GM04504 (cell line): ENCODE measurements at places on chromosomes 7 and 10.

DNA sequence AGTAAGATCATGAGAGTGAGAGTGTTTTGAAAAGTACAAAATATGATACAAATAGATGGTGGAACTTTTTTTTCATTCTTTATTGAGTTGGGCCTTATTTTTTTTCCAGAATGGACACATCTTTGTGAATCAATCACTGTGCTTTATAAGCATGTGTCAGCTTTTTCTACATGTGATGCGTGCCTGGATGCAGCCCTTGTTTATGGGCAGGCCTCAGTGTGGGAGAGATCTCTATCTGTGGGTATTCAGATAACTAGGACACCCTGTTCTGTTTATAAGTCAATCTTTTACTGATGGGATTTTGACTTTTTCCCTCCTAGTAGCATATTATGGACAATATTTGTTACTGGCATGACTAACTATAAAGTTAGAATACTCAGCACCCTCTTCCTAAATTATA, 42.9 kb upstream of the IKZF1 start:
- no peak for DNase-seq

- DNase-seq = no peak
Measured at GRCh38 chr10:102527546-102527945, 23.8 kb downstream of the SUFU start.

GRCh38 chr7:101299511-101300464, 21.8 kb downstream of the IFT22 start:
- DNase-seq = no peak

GRCh38 chr10:117955176-117955575, 91.6 kb downstream of the RAB11FIP2 start:
- DNase-seq = no peak

DNA sequence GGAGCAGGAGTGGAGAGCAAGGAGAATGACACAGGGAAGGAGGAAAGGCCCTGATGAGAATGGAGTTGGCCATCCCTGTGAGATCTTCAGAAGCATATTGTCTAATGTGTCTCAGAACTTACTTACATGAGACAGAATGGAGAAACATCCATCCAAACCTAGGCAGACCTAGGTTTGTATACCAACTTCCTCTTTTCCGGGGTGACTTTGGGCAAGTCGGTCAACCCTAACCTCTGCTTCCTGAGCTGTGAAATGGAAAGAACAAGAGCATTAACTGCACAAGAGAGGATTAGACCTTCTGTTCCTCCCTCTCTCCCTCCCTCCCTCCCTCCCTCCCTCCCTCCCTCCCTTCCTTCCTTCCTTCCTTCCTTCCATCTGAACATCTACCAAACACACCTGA, 4.5 kb downstream of the GHRHR start:
- no peak for DNase-seq

GRCh38 chr10:88313878-88314277, 269.2 kb downstream of the RNLS start:
- no peak for DNase-seq

- DNase-seq = no peak
Measured at GRCh38 chr10:82313401-82313800, 438.4 kb downstream of the NRG3 start.

DNA sequence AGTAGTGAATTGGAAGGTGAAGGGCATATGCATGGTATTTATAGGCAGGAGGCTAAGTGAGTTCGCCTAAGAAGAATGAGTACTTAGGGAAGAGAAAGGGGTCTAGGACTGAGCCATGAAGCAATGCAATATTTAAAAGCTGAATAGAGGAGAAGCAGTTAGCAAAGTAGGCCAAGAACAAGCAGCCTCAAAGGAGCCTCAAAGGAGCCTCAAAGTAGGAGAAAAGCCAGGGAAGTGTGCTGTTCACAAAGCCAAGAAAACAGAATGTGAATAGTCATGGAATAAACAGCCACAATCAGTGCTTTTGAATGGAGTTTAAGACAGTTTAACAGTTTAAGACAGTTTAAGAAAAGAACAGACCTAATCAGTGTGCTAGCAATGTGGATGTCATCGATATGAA, 762.0 kb downstream of the SORCS1 start:
- DNase-seq = no peak

- DNase-seq = no peak
Measured at GRCh38 chr7:48158404-48158803, 12.9 kb upstream of the ABCA13 start.

DNA sequence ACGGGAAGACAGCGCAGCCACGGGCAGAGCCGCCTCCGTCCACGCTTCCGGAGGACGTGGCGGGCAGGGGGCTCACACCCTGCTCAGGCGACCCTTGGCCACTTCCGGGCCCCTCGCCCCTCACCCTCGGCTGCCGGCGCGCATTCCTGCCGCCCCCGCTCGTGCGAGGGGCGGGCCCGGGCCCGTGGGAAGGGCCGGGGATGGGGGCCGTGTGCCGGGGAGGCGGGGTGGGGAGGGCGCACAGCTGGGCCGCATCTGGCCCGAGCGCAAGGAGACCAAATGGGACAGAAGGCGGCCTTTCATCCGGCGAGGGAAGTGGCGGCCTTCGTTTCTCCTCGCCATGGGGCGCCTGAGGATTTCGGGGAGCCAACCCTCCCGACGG, 846 bp upstream of the LFNG start:
- no peak for DNase-seq

DNA sequence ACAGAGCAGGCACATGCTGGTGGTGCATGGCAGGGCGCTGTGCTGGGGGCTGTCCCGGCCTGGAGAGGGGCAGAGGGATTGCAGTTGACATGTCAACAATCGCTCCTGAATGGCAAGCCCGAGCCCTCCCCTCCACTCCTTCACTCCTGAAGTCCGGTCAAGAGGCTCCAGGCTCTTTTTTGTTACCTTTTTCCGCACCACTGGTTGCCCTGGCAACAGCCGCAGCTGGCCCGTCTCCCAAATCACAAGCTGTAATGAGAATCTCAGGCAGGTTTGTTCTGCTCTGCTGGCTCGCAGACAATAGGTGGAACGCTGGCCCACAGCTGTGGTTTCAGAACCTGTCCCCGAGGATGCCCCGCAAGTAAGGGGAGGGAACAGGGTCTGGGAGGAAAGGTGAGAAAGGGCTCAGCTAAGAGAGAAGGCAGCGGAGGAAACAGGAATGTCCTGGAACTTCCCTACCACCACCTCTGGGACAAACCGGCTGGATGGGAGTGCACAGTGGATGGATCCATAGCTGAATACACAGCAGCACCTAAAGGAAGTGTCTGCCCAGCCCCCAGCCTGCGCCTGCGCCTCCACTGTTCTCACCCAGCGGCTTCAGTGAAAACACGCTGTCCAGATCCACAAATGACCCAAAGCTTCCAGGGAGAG, 58.9 kb downstream of the CALML3 start:
- no peak for DNase-seq

- no peak for DNase-seq
Measured at GRCh38 chr10:24247841-24248240, 38.9 kb downstream of the KIAA1217 start.

GRCh38 chr10:86393362-86393761, 26.8 kb upstream of the GRID1 start:
- DNase-seq = no peak

DNA sequence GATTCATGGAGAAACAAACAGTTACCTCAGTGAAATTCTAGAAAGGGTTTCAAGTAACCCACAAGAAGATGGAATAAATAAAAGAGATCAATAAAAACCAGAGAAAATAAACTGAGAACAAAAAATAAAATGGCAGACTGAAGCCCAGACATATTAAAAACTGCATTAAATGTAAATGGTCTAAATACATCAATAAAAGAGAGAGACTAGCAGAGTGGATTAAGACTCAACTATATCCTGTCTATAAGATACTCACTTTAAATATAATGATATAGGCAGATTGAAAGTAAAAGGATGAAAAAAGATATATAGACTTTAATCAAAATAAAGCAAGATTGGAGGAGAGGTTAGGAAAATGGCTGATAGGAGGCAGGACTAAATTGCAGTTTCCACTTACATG, 18.8 kb upstream of the EBF3 start:
- DNase-seq = no peak

DNA sequence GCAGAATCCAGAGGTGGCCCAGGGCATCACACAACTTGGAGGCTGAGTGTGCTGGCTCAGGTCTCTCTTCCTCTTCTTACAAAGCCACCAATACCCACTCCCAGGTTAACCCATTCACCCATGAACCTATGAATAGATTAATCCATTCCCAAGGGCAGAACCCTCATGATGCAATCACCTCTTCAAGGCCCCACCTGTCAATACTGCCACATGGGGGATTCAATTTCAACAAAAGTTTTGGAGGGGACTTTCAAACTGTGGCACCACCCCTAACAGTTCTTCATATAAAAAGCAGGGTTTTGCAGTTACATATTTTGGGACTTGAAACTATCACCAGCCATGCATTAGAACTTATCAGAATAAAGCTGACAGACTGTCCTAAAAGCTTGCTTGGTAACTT, 193.6 kb upstream of the RNF32 start:
- no peak for DNase-seq

DNA sequence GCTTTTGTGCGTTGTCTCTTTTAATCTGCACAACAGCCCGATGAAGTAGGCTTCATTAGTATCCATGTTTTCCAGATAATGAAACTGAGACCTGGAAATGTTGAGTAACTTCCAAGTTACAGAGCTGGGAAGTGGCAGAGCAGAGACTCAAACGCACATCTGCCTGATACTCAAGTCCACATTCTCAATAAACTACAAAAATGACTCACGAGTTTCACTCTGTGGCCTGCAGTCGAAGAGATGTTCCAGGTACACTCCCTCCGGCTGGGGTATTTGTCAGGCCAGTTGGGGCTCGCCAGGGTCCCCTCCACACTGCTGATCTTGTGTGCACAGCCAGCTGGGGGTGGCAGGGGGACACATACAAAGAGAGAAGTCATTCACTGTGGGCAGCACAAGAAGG, 17.7 kb upstream of the OPALIN start:
- DNase-seq = no peak

GRCh38 chr7:108327353-108327752, 128.9 kb downstream of the NRCAM start:
- no peak for DNase-seq

DNA sequence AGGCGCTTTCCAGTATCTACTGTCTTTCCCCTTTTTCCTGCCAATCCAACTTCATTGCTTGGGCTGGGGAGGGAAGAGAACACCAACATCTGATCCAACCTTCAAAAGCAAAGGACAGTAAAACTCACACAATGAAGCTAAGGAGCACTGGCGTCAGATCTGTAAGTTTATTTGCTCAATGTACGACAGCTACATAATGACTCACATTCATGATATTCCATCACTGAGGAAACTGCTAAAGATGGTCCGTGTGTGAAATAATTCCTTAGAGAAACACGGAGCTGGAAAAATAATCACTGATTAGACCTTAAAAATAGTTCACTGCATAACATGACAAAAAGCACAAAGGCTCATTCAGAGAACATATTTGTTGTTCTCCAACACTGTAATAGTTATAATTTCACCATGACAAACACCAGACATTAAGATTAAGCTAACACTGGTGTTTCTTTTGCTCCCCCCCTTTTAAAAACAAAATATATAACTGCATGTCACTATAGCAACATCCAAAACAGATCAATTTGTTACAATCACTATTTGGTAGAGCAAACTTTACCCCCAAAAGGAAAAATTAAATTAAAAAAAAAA, 24.3 kb downstream of the HSPB1 start:
- DNase-seq = no peak

DNA sequence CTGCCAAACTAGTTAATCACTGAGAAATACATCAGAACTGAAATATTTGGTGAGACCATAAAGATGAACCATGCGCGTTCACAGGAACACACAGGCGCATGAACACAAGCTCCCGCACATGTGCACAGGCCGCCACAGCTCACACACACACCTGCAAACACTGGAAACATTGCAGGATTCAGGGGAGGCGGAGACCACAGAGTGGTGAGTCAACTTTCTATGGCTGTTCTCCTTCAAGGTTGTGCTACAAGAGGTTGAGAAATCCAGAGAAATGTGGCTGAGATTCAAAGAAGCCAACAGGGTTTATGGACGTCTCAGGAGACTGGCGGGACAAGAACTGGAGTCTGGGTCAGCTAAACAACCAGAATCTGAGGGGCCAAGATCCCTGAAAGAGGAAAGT, 17.8 kb downstream of the ESYT2 start:
- no peak for DNase-seq

- DNase-seq = peak; percentile 22
Measured at GRCh38 chr10:96995851-96996250, 163.8 kb downstream of the LCOR start.

- peak; percentile 95 for DNase-seq
Measured at GRCh38 chr7:131895541-131896164, 339.2 kb upstream of the PODXL start.

GRCh38 chr7:105815576-105815975, 60.8 kb downstream of the ATXN7L1 start:
- DNase-seq = no peak

DNA sequence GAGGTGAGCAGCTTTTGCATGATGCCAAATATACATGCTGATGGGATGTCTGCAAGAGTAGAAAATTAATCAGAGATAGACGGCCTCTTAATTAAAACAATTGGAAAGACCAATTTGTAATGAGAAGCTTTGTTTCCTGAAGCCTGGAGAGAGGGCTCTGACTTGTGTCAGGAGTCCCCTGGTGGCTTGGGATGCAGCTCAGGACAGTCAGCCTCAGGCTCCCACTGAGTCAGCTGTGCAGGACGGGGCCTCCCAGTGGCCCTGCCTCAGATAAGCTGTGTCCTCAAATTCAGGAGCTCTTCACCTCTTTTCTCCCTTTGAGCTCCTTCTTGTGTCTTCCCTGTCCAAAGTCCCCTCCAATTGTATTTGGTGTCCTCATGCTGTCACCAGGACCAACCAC, 438.9 kb upstream of the PODXL start:
- no peak for DNase-seq

GRCh38 chr7:157153260-157153659, 14.5 kb downstream of the UBE3C start:
- no peak for DNase-seq

DNA sequence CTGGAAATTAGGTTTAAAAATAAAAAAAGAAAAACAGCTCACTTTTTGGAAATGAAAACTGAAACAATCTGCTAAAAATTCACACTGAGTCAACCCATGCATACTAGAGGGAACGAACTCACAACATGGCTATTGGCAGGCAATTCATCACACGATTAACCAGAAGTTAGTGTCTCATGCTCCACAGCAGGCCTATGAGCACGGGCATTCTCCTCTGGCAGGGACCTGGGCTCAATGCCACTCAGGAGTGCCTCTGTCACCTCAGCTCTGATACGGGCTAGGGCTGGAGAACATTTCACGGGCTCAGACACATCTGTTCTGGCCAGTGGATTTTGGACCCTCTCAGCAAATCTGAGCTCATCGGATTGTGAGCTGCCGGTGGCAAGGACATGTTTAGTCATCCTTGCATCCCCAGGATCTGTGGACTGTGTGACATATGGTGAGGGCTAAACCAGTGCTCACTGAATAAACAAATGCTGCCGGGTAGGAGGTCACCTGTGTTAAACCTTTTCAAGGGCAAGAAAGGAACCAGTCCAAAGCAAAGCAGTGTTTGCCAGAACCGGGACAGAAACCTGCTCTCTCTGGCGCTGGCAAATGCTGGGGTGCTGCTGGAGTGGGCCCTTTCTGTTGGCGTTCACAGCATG, 40.1 kb downstream of the POLR3A start:
- no peak for DNase-seq
